ENCODE measurements at places on chromosomes 2 and 18. TPM values are rescaled to one million over a fixed set of nuclear protein-coding genes. Genes with fewer than 3 reads are reported as not detected.
A peak's percentile ranks its signal among the peaks of the same experiment; 100 is the strongest.

The GYPC gene
- 114 TPM for total RNA-seq

The OSR1 gene
- 8.0 TPM for total RNA-seq

The LRP2 gene
- 2.0 TPM for total RNA-seq

The TMEM198 gene
- 1.7 TPM for total RNA-seq

The DSG4 gene
- total RNA-seq: not detected

DNA sequence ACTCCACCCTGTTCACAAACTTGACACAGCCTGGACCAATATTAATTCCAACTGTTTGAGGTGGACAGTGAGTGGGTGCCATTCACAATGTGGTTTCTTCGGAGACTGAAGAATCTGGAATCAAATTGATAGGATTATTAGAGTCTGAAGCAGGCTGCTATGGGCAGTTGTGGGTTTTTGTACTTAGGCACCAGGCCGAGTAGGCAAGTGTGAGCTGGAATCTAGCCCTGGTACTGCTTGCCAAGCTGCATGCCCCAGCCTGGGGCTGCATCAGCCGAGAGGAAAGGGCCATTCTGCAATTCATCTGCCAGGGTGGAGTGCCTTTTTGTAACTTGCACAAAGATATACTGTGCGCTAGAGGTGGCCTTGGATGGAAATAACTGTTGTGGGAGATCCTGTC is 654.7 kb upstream of the FANCL start:
- DNase-seq: peak; percentile 58

GRCh38 chr18:48815581-48816324 is 135.0 kb downstream of the SMAD7 start:
- no peak for DNase-seq

- DNase-seq: peak; percentile 58
These were observed 199.7 kb downstream of the PID1 start for GRCh38 chr2:229071292-229071976.

GRCh38 chr2:145759228-145759915 is 1239.5 kb upstream of the ZEB2 start:
- no peak for DNase-seq

DNA sequence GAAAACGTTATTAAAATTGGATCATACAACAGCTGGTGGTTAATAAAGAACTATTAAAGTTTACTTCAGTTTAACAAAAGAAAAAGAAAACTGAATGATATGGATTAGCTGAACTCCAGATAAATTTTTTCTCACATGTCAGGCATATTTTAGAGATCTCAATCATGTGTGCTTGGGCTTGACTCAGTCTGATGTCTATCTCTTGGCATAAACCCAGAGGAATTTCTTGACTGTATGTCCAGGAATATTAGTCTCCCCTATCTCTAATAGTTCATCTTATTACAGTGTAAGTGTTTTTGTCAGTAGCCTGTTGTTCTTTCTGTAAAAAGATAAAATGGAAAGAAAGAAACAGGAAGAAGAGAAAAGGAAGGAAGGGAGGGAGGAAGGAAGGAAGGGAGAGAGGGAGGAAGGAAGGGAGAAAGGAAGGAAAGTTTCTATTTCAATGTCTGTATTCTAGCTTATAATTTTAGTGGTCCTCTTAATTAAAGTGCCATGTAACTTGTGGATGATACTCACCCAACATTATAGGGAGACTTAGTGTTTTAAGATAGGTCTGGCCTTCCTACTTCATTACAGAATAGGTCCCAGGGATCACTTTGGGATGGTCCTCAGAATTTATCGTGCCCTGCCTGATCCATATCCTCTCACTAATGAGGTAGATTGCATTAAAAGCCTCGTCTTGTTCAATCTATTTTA is 99.7 kb upstream of the UGP2 start:
- no peak for DNase-seq

GRCh38 chr2:16561676-16562075 is 104.0 kb downstream of the CYRIA start:
- DNase-seq: no peak

DNA sequence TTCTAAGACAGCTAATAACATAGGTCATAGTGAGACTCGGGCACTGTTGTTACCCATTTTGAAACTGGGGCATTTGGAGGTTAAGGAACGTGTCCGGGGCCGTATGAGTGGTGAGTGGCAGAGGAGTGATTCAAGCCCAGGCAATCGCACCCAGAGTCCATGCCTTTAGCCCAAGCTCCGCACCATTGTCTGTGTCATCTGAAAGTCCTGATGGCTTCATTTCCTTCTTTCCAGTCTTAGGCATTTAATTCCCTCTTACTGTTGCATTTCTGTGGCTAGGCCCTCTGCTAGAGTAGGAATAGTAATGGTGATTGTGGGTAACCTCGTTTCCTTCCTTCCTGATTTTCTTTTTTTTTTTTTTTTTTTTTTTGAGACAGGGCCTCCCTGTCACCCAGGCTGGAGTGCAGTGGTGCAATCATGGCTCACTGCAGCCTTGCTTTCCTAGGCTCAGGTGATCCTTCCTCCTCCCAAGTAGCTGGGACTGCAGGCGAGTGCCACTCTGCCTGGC is 49.8 kb upstream of the ASB1 start:
- DNase-seq: no peak

- no peak for DNase-seq
These were observed 425.8 kb upstream of the POU3F3 start for GRCh38 chr2:104428155-104428554.

Data from left ventricle myocardium superior (tissue), 1 donor.